ENCODE measurements at places on chromosomes 7 and 10.

DNA sequence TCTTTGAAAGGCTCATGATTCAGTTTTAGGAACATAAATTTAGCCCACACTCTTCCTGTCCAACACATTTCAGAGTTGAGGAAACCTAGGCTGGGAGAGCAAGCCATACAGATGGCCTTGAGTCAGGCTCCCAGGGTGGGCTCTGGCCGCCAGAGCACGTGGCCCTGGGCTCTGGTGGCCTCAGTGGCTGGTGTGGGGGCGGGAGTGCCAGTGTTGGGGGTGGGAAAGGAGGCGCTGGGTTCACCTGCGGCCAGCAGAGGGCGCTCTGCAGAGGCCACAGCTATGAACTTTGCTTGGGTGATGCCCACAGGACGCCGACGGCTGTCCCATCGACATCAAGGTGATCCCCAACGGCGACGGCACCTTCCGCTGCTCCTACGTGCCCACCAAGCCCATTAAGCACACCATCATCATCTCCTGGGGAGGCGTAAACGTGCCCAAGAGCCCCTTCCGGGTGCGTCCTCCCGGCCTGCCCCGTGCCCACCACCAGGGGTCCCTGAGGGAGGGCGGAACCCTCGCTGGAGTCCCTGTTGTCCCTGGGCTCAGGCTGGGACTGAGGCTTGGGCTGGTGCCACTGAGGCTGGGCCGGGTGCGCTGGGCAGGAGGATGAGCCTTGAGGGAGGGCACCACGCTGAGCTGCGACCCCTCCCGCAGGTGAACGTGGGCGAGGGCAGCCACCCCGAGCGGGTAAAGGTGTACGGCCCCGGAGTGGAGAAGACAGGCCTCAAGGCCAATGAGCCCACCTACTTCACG is 11.9 kb downstream of the FLNC start:
- DNase-seq = no peak

GRCh38 chr10:69056536-69057260 is 31.2 kb upstream of the SRGN start:
- DNase-seq = no peak

DNA sequence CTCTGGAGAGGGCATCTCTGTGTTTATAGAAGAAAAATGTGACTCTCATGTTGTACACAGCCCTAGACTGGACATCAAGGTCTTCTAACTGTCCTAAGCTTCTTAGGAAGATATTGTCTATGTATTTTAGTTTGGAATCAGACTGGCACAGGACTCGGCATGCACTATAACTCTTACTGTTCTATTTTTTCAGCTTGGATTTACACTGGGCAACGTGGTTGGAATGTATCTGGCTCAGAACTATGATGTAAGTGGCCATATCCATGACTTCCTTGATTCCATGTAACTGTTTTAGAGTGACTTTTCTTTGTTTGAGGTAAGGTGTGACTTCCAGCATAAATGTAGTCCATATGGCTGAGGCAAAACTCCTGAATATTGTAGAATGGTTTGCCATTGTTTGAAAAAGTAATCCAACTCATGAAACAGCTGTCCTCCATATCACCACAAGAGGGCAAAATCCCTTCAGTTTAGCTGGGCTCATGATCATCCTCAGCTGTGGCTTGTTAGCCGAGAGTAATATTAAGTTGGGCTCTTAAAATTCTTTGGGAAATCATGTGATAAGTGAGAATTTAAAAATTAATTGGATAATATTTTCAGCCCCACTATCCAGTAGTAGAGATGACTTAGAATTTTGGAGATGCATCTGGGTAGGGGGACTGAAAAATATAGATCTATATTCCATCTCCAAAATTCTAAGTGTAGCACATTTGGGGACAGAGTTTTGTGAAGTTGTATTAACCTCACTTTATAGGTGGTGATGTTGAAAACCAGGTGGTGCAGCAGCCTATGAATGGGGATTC is 10.4 kb downstream of the STMP1 start:
- DNase-seq = no peak

DNA sequence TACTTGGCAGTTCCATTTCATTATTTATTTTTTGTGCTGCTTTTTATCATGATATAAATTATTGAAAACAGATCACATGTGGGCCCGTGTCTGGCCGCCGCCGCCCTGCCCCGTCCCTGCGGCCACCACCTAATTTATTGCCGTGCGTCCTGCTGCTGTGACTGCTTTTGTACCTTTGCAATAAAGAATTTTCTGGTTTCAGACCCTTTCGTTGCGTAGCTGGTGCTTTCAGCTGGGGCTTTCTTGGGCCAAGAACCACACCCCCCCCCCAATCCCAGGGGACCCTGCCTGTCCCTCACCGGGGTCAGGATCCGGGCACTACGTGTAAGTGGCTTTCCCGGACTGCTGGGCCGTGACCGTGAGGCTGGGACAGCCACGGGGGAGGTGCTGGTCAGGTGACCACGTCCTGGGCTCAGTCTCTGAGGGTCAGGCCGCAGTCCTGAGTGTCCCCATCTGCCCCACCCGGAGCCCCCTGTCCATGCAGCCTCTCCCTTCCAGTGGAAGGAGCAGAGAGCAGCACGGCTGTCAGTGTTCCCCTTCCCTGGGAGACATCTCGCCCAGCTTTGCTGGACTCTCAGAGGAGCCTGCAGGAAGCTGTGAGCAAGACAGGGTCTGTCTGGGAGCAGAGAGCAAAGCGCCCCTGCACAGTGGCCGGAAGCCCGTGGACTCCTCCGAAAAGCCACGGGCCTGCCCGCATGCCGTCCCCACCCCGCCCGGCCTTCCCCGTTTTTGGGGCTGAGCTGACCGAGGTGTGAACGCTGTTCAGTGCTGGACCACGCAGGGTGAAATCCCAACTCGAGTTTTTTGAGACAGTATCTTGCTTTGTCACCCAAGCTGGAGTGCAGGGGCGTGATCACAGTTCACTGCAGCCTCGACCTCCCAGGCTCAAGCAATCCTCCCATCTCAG is 12.6 kb downstream of the MAFK start:
- DNase-seq = no peak

GRCh38 chr10:70456164-70456563 is 14.7 kb upstream of the NODAL start:
- DNase-seq = no peak

- no peak for DNase-seq
Observed at GRCh38 chr7:67523713-67524112, 527.1 kb downstream of the TYW1 start.

GRCh38 chr10:3574451-3574850 is 210.6 kb downstream of the KLF6 start:
- DNase-seq = no peak

- DNase-seq = no peak
Observed at GRCh38 chr10:17744341-17744861, 7.6 kb upstream of the TMEM236 start.

GRCh38 chr10:28732091-28732490 is 54.8 kb downstream of the BAMBI start:
- no peak for DNase-seq

GRCh38 chr10:5151076-5151475 is 33.9 kb downstream of the AKR1C8 start:
- DNase-seq = no peak

DNA sequence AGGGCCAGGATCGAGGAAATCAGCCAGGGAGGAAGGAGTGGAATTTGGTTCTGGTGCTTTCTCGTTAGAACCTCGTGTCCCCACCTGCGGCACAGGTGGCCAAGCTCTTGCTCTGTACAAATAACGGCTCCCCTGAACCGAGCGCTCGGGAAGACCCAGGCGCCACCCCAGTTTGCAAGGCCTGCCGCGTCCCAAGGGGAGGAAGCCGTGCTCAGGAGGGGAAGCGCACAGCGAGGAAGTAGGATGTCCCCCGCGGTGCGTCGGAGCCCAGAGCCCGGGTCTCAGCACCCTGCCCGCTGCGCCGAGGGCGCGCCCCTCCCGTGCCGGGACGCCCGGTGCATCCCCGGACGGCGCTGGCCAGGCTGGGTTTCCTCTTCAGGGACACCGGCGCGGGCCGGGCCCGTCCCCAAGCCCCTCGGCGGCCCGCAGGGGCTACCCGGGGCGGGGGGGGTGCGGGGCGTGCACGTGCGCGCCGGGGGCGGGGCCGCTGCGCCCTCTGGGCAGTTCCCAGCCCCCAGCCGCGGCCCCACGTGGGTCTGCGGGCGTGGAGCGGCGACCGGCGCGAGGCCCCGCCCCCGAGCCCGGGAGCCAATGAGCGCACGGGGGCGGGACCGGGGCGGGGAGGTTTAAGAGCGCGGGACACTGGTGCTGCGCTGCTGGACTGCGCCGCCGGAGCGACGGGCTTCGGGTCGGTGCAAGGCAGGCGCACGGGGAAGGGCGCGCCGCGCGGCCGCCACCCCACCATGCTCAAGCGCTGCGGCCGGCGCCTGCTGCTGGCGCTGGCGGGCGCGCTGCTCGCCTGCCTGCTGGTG is at the start of gene LFNG:
Gene LFNG, plus strand, starts transcription at position 656 of the 812 bp plus-strand sequence. Its CDS starts 88 bp downstream, at position 744.
- DNase-seq = peak; percentile 93

- peak; percentile 84 for DNase-seq
Observed at GRCh38 chr10:132878091-132878729, 64.2 kb downstream of the CFAP46 start.

- DNase-seq = no peak
Observed at GRCh38 chr7:193481-194251, 1.3 kb downstream of the FAM20C start.
